Karpas-422 (cell line): ENCODE measurements at places on chromosomes 1 and 21.

DNA sequence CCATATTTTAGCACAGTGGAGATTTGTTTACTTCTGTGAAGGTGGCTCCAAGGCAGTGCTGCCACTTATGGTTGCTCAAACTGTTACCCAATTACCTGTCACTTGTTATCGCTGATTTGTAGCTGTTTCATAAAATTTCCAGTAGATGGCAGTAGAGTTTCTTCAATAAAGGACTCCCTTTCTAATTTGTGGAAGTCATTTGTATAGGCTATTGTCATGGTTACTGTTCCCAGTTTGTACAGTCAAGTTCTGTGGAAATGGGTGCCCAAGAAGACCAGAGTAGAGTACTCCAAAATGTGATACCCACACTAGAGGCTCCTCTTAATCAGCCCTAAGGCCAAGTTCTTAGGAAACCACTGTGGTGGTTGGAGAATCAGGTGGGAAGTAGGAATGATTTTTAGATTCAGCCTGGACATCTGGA is 186.1 kb downstream of the CLEC20A start:
- DNase-seq = peak; percentile 89

- peak; percentile 78 for DNase-seq
These were observed 791 bp downstream of the USP24 start for GRCh38 chr1:55214212-55214933.

GRCh38 chr1:41734201-41734970 is 184.3 kb downstream of the HIVEP3 start:
- no peak for DNase-seq

DNA sequence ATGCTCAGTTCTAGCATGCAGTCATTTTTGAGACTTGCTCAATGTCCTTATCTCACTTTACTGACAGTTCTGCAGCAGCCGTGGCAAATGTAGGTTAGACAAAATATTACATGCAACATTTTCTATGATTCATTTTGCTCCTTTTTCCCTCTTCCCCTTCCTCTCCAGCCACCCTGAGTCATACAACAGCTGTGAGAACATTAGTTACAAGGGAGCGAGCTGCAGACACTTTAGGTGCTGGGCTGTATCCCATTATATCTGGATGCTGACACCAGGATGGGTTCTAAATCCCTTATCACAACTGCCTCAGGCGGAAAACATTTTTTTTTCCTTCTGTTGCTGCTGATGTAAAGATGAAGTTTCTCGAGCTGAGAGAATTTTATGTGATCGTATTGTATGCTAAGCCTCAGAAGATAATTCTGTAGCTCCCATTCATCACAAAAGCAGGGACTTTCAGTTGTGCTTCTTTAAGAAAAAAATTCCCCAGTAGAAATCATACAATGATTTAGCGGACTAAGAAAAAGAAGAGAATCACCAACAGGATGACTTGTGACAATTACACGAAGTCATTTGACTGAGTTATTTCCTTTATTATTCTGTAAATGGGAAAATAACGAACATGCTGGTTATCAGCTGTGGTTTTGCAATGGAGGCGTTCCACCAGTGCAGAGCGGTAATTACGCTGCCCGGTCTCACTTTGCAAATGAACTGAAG is 345.0 kb downstream of the DISC1 start:
- DNase-seq = peak; percentile 10
